Activated T-helper 2 cell treated with anti-CD3 and anti-CD28 coated beads, Interferon-gamma antibody, Interleukin-2, Interleukin-4, amounts not matched to agents 10 μg/mL and 5 μg/mL and 100 μg/mL, durations not matched to agents 14 hours and 24 hours and 36 hours (primary cell): ENCODE measurements at places on chromosomes 6 and 20.
A peak's percentile ranks its signal among the peaks of the same experiment; 100 is the strongest.

DNA sequence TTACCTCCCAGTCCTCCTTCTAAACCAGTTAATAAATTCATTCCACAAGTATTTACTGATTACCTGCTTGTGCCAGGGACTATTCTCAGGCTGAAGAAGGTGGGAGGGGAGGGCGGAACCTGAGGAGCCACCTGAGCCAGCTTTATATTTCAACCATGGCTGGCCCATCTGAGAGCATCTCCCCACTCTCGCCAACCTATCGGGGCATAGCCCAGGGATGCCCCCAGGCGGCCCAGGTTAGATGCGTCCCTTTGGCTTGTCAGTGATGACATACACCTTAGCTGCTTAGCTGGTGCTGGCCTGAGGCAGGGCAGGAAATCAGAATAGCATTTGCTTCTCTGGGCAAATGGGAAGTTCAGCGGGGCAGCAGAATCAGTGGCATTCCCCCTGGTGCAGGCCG, 4.9 kb upstream of the AAR2 start:
- H3K36me3 ChIP-seq = no peaks in the 10 kb centered on the region
- H3K4me3 ChIP-seq = no peak overlapping the region

DNA sequence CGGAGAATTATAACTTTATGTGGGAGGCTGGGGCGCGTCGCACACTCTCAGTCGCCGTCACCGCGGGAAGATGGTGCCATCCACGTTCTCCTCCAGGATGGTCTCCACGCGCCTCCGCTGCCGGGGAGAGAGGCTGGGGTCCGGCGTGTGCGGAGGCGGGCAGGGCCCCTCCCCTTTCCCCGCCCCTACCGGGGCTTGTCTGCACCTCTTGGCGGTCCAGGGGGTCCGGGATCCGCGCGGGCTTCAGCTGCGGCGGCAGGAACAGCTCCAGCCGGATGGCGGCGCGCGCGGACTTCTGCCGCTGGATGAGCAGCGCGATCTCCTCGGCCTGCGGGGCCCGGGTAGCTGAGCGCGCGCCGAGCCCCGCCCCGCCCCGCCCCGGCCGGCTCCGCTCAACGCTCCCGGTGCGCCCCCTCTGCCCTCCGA, 807 bp downstream of the LKAAEAR1 start:
- peaks cover 3% of the 10 kb centered on the region for H3K36me3 ChIP-seq
- peaks cover 39% of the 10 kb centered on the region for H3K27me3 ChIP-seq
- H3K27ac ChIP-seq = no peak overlapping the region
- H3K4me3 ChIP-seq = peak overlapping the region; percentile 70

GRCh38 chr6:145212813-145213212, 522.5 kb downstream of the EPM2A start:
- no peak for DNase-seq
- no peaks in the 10 kb centered on the region for H3K36me3 ChIP-seq
- H3K27ac ChIP-seq = no peak overlapping the region
- peaks cover 8% of the 10 kb centered on the region for H3K27me3 ChIP-seq

DNA sequence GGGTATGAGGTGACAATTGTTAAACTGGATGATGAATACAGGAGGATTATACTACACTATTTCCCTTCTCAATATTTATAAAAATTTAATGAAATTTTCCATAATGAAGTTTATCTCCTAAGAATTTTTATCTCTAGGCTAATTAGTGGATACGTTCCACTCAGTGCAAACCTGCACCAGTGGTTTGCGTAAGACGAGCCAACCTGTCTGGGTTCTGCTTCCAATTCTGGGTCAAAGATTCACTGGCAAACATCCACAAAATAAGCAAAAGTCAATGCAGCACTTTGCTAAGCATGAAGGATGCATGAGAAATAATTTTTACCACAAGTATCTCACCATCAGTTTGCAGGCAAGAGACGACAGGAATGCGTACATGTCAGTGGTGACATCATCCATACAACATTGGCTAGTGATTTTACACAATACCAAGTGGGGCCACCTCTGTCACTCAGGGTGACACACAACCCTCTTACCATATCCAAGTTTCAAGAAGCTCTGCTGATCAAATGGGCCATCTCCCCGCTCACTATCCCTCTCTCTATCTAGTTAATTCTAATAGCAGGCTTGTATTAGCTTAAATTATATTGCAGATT, 51.7 kb downstream of the FAM50B start:
- DNase-seq = no peak
- H3K27me3 ChIP-seq = peaks cover 27% of the 10 kb centered on the region
- H3K4me3 ChIP-seq = no peak overlapping the region
- H3K4me1 ChIP-seq = no peaks in the 10 kb centered on the region
- H3K36me3 ChIP-seq = no peaks in the 10 kb centered on the region

DNA sequence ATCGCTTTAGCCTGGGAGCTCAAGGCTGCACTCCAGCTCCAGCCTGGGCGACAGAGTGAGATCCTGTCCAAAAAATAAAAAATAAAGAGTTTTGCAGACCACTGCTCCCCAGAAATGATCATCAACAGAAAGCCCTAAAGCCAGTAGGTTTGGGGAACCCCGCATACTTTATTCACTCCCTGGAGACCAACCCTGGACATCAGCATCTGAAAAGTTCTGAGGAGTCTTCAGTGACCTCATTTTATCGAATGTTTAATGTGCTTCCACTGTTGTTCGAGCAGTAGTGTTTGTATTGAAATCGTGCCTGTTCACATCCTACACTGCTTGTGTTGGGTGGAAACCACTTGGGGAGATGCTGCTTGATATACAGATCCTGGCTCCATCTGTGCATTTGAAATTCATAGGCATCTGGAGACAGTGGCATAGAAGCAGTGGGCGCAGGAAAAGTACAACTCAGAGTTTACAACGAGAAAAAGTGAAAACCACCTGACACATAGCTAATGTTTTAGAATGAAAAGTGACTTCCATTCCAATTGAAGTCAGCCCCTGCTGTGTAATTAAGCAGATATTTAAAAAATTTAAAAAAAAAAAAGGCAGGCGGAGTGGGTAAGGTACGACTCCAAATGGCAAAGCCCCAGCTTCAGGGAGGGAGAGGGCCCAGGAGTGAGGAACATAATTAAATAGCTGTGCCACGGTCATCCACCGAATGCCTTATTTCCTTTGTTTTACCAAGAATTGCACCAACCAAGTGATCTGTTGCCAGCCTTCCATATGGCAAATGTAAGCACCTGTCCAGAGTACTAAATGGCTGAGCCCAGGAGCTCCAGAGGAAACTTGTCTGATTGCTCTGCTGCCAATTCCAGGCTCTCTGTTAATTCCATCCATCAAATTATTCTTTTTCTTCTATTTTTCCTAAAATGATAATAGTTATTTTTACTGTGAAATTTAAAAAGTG, 100.4 kb upstream of the NAA20 start:
- H3K27ac ChIP-seq = no peak overlapping the region
- H3K27me3 ChIP-seq = peaks cover 8% of the 10 kb centered on the region
- no peaks in the 10 kb centered on the region for H3K4me1 ChIP-seq
- H3K4me3 ChIP-seq = no peak overlapping the region
- DNase-seq = no peak

- H3K27ac ChIP-seq = no peak overlapping the region
- DNase-seq = no peak
- no peak overlapping the region for H3K4me3 ChIP-seq
- H3K27me3 ChIP-seq = peaks cover 2% of the 10 kb centered on the region
- no peaks in the 10 kb centered on the region for H3K36me3 ChIP-seq
Measured at GRCh38 chr6:97586344-97586743, 303.3 kb upstream of the MMS22L start.

DNA sequence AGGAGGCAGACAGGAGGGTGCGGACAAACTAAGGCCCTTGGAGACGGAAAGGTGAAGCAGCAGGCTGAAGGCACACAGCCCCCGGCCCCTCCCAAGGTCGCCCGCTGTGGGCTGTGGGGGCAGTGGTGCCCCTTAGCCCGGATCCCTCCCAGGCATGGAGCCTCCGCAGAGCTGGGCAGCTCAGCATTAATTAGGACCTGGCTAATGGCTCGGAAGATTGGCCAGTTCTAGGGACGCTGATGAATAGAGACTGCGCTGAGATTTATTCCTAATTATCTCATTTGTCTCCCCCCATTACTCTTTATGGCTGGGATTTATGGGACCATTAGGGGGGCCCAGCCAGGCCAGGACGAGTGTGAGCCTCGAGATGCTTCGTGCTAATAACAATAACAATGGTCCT, 20.4 kb downstream of the MDFI start:
- H3K36me3 ChIP-seq = no peaks in the 10 kb centered on the region
- H3K27me3 ChIP-seq = peaks cover 22% of the 10 kb centered on the region
- no peak overlapping the region for H3K4me3 ChIP-seq

GRCh38 chr6:93468291-93468690, 48.9 kb upstream of the EPHA7 start:
- DNase-seq = no peak
- no peak overlapping the region for H3K27ac ChIP-seq
- H3K27me3 ChIP-seq = no peaks in the 10 kb centered on the region
- H3K4me1 ChIP-seq = no peaks in the 10 kb centered on the region

GRCh38 chr20:18388860-18389259, 78.0 kb downstream of the DZANK1 start:
- no peak overlapping the region for H3K27ac ChIP-seq
- H3K4me1 ChIP-seq = no peaks in the 10 kb centered on the region
- no peak for DNase-seq
- no peaks in the 10 kb centered on the region for H3K27me3 ChIP-seq
- no peak overlapping the region for H3K4me3 ChIP-seq

GRCh38 chr6:126376682-126377081, 36.8 kb downstream of the CENPW start:
- no peak overlapping the region for H3K27ac ChIP-seq
- no peak for DNase-seq
- H3K4me3 ChIP-seq = no peak overlapping the region
- H3K27me3 ChIP-seq = no peaks in the 10 kb centered on the region

DNA sequence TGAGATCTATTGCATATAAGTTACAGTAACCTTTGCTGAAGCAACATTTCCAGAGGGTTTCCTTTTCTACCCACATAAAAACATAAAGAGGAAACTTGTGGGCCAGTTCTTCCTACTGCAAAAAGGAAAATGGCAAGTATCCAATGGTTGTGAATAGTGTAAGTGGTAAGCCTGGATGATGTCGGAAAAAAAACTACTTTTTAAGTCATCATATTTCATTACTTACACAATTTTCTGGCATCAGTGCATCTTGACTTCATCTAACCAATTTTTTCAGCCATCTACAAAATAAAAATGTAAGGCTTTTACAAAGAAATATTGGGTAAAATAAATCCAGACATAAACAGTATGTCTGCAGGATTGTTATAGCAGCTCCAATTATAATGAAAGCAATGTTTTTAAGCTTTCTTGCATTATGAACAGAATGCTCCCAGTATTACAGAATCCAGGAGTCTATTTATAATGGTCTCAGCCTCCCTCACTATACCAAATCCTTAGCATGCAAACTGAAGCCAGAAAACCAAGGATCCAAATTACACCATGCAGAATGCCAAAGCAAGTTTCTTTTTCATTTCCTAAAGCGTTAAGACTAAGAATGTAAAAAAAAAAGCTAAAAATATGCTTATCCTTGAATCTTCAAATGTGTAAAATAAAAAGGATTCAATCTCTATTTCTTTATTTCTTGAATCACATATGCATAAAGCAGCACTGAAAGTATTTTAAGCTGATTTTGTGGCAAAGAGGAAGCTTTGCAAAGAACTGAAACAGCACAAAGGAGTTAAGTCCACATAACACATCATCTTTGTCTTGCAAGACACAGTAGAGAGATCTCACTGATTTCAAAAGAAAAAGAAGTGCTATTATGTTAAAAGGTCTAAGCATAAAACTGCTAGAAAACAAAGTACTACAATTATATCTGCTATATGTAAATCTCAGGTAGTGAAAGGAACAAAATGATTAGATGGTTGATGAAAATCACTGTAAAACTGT, 126.8 kb upstream of the HMGCLL1 start:
- no peak for DNase-seq
- no peaks in the 10 kb centered on the region for H3K4me1 ChIP-seq
- H3K27ac ChIP-seq = no peak overlapping the region

- no peak overlapping the region for H3K27ac ChIP-seq
- no peaks in the 10 kb centered on the region for H3K27me3 ChIP-seq
- H3K4me3 ChIP-seq = no peak overlapping the region
- H3K36me3 ChIP-seq = no peaks in the 10 kb centered on the region
- no peak for DNase-seq
Measured at GRCh38 chr6:116229287-116229913, 24.5 kb downstream of the TSPYL4 start.

DNA sequence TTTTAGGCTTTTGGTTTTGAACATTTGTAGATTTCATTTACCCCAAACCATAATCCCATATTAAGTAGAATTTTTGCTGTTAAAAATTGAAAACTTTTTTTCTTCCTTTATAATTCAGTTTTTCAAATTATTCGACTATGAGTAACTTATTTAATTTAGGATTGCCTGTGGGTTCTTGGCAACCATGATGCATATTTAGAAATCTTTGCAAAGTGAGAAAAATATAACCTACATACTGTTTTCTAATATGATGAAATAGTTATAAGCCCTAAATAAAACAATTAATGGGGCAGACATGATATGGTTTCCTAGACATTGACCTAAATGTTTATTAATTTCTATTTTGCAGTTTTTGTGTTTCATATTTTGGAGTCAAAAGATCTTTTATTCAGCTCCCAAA, 23.6 kb downstream of the NEDD9 start:
- H3K36me3 ChIP-seq = peaks cover 77% of the 10 kb centered on the region
- H3K27ac ChIP-seq = no peak overlapping the region
- H3K4me1 ChIP-seq = peaks cover 40% of the 10 kb centered on the region
- no peaks in the 10 kb centered on the region for H3K27me3 ChIP-seq

GRCh38 chr6:9583753-9584352, 831.0 kb downstream of the TFAP2A start:
- no peak overlapping the region for H3K27ac ChIP-seq
- H3K27me3 ChIP-seq = no peaks in the 10 kb centered on the region
- no peaks in the 10 kb centered on the region for H3K4me1 ChIP-seq

DNA sequence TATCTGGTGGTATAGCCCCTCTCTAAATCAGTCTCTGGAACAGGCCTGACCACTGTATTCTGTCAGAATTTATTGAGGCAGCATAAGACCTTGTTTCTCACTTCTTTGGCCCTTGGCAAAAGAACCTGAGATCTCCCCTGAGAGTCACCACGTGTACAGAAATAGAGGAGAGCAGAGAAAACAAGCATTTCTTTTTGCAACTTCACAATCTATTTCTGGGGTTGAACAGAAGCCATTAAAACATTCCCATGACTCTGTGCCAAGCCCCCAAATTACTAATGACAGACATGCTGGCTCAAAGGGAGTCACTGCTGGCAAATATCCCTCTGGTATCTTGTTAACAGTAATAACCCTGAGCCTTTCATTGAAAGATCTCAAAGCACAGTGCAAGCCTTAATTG, 395.3 kb downstream of the MAFB start:
- no peak overlapping the region for H3K4me3 ChIP-seq
- DNase-seq = no peak
- H3K36me3 ChIP-seq = no peaks in the 10 kb centered on the region
- no peaks in the 10 kb centered on the region for H3K27me3 ChIP-seq

- peak; percentile 22 for DNase-seq
- H3K36me3 ChIP-seq = no peaks in the 10 kb centered on the region
- peaks cover 10% of the 10 kb centered on the region for H3K4me1 ChIP-seq
- H3K4me3 ChIP-seq = peak overlapping the region; percentile 81
Measured at GRCh38 chr6:44001318-44002066, 125.8 kb downstream of the MRPL14 start.
